ENCODE measurements at places on chromosomes 13 and 19.
A peak's percentile ranks its signal among the peaks of the same experiment; 100 is the strongest.

GRCh38 chr13:106712381-106712780 is 144.4 kb upstream of the ARGLU1 start:
- no peaks in the 10 kb centered on the region for H3K36me3 ChIP-seq
- H3K4me3 ChIP-seq, result no peak overlapping the region
- no peaks in the 10 kb centered on the region for H3K4me1 ChIP-seq
- no peak for DNase-seq
- no peak overlapping the region for H3K27ac ChIP-seq

DNA sequence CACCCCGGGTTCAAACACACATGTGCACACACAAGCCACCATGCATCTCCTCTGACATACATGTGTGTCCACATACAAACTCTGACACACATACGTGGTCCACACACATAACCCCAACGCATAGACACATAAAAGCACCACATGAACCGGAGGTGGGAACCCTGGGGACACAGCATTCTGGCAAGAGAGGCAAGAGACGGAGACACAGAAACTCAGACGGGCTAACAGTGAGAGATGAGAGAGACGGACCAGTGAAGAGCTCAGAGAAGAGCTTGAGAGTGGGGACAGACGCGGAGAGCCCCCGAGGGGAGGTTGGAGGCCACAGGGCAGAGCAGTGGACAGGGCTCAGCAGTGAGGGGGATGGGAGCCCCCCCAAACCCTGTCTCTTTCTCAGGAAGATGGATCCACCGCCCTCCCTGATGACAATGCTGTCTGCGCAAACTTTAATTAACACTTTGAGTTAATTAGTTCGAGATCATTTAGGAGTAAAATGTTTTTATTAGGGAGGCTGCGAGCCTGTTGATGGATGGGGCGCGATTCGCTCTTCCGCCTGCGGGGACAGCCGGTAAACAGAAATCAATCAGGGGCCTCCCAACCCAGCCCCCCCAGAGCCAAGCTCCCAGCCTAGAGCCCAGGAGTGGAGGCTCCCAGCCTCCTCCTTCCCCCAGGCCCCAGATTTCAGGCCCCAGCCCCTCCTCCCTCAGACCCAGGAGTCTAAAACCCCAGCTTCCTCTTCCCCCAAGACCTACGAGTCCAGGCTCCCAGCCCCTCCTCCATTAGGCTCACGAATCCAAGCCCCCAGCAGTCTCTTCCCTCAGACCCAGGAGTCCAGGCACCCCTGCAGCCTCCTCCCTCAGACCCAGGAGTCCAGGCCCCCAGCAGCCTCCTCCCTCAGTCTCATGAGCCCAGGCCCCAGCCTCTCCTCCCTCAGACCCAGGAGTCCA is 9.5 kb upstream of the ERFL start:
- no peak overlapping the region for H3K4me3 ChIP-seq
- no peak for DNase-seq
- peaks cover 4% of the 10 kb centered on the region for H3K4me1 ChIP-seq
- H3K27ac ChIP-seq, result no peak overlapping the region
- H3K36me3 ChIP-seq, result no peaks in the 10 kb centered on the region
- peaks cover 25% of the 10 kb centered on the region for H3K27me3 ChIP-seq

DNA sequence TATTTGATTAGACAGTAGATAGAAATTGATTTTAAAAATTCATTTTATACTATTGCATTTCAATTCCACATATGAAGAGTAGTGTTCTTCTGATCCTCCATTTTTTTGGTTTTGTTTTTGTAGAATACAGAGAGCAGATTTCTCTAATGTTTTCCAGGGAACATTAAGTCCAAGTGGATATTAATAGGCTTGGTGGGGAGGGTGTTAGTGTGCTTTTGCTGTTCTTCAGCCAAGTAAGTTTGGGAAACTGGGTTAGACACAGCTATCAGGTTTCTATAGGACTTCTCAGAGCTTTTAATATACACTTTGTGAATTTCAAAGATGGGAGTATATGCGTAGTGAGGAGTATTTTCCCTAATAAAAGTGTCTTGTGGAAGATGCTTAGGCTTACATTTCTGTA is 21.8 kb downstream of the NAA16 start:
- H3K4me3 ChIP-seq, result no peak overlapping the region
- H3K4me1 ChIP-seq, result no peaks in the 10 kb centered on the region
- H3K36me3 ChIP-seq, result peaks cover 68% of the 10 kb centered on the region

- H3K4me1 ChIP-seq, result no peaks in the 10 kb centered on the region
- no peaks in the 10 kb centered on the region for H3K27me3 ChIP-seq
Observed at GRCh38 chr13:75391432-75392100, 90.4 kb downstream of the TBC1D4 start.

DNA sequence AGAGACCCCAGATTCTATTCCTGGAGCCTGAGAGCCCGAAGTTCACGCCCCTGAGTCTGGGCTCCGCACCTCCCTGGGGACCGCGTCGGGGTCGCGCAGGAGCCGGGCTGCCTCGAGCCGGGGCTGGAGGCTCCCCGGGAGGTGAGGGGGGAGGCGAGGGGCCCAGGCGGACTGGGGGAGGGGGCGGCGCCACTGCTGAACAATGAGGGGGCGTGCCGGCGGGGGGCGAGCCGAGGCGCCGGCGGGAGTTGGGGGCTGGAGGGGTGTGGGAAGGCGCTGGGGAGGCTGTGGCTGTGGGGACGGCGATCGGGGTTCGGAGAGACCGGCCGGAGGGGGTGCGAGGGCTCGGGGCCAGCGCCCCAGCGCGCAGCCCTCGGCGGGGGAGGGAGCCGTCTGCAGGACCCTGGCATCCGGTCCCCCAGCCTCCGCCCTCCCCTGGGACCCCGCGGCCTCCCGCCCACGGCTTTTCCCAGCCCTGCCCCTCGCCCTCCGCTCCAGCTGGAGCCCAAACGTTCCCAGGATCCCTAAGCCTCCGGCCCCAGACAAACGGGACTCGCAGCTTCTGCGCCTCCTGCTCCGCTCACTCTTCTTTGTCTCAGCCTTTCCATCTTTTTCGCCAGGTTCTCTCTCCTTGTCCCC is 922 bp downstream of the PLEKHG2 start:
- H3K36me3 ChIP-seq, result peaks cover 34% of the 10 kb centered on the region
- peak overlapping the region; percentile 84 for H3K4me3 ChIP-seq
- DNase-seq, result no peak
- no peaks in the 10 kb centered on the region for H3K27me3 ChIP-seq

DNA sequence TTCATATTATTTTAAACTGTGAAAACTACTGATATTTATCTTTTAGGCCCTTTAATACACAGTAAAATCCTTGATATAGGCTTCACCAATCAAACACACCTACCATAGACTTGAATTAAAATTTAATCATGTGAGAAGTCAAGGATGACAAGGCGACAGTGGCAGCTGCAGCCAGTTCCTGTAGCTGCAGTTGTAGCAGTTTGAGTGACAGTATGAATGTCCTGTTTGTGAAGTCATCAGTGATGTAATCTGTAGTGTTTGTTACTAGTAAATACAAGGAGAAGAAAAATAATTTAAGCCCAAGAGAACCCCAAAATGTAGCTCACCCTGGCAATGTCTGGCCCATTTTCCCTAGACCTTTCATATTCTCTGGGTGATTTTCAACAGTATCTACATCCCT is 897.0 kb downstream of the SLITRK6 start:
- H3K27ac ChIP-seq, result no peak overlapping the region
- no peak overlapping the region for H3K4me3 ChIP-seq
- no peaks in the 10 kb centered on the region for H3K36me3 ChIP-seq
- H3K4me1 ChIP-seq, result no peaks in the 10 kb centered on the region

- DNase-seq, result peak; percentile 79
- H3K36me3 ChIP-seq, result peaks cover 17% of the 10 kb centered on the region
- H3K4me3 ChIP-seq, result no peak overlapping the region
- H3K27me3 ChIP-seq, result no peaks in the 10 kb centered on the region
- peak overlapping the region; percentile 93 for H3K27ac ChIP-seq
Observed at GRCh38 chr19:6273701-6274601, 5.8 kb downstream of the MLLT1 start.

DNA sequence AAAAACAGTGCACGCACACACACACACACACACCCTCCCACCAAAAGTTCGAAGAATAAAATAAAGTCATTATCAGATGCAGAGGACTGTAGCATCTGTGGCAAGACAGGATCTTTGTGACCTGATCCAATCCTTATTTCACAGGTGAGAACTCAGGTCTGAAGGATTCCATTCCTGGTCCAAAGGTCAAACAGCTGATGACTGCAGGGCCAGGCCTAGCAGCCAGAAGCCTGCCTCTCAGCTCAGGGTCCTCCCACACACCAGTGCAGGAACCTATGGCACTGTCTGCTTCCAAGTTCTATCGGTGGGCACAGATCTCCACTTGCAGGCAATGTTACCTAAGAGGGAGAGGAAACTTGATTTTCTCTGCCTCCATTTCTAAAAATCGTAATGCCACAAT is 57.5 kb downstream of the SERP2 start:
- H3K27ac ChIP-seq, result peak overlapping the region; percentile 89
- H3K4me3 ChIP-seq, result no peak overlapping the region
- H3K36me3 ChIP-seq, result peaks cover 35% of the 10 kb centered on the region
- no peaks in the 10 kb centered on the region for H3K27me3 ChIP-seq

GRCh38 chr19:58551577-58552471 is 3.1 kb downstream of the CHMP2A start:
- no peaks in the 10 kb centered on the region for H3K4me1 ChIP-seq
- no peak overlapping the region for H3K27ac ChIP-seq
- H3K27me3 ChIP-seq, result no peaks in the 10 kb centered on the region
- peaks cover 68% of the 10 kb centered on the region for H3K36me3 ChIP-seq
- DNase-seq, result no peak
- no peak overlapping the region for H3K4me3 ChIP-seq

DNA sequence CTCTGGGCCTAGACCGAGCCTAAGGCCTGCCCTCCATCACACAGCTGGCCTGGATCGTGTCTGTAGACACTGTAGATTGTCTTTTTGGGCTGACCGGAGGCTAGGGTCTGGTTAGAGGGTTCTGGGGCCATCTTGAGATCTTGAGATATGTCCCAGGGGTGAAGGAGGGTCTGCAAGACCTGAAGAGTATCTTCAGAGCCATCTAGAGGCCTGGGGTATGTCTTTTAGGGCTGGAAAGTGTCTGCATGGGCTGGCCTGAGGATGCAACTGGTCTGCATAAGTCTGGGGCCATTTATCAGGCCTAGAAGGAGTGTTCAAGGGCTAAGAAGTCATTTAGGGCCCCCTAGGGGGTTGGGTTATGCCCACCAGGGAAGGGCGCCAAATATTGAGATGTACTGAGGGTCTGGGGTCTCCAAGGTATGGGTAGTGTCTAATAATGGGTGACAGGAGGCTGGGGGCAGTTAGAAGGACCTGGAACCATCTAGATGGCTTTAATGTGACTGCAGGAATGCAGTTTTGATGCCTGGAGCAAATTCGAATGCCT is 555 bp downstream of the SCAF1 start:
- peak overlapping the region; percentile 76 for H3K4me3 ChIP-seq
- no peaks in the 10 kb centered on the region for H3K4me1 ChIP-seq
- H3K36me3 ChIP-seq, result peaks cover 29% of the 10 kb centered on the region
- H3K27ac ChIP-seq, result peak overlapping the region; percentile 99
- no peaks in the 10 kb centered on the region for H3K27me3 ChIP-seq

DNA sequence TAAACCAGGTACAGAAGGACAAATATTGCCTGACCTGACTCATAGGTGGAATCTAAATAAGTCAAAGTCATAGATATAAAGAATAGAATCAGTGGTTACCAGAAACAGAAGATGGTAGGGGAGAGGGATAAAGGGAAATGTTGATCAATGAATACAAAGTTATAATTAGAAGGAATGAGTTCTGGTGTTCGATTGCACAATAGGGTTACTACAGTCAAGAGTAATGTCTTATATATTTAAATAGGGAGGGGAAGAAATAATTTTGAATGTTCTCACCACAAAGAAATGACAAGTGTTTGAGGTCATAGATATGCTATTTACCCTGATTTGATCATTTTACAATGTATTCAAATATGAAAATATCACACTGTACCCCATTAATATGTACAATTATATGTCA is 1541.2 kb downstream of the SLITRK1 start:
- no peak overlapping the region for H3K27ac ChIP-seq
- no peaks in the 10 kb centered on the region for H3K27me3 ChIP-seq

- no peaks in the 10 kb centered on the region for H3K4me1 ChIP-seq
- H3K27me3 ChIP-seq, result peaks cover 3% of the 10 kb centered on the region
- H3K4me3 ChIP-seq, result no peak overlapping the region
- no peak overlapping the region for H3K27ac ChIP-seq
Observed at GRCh38 chr13:108315273-108315672, 45.8 kb downstream of the TNFSF13B start.

DNA sequence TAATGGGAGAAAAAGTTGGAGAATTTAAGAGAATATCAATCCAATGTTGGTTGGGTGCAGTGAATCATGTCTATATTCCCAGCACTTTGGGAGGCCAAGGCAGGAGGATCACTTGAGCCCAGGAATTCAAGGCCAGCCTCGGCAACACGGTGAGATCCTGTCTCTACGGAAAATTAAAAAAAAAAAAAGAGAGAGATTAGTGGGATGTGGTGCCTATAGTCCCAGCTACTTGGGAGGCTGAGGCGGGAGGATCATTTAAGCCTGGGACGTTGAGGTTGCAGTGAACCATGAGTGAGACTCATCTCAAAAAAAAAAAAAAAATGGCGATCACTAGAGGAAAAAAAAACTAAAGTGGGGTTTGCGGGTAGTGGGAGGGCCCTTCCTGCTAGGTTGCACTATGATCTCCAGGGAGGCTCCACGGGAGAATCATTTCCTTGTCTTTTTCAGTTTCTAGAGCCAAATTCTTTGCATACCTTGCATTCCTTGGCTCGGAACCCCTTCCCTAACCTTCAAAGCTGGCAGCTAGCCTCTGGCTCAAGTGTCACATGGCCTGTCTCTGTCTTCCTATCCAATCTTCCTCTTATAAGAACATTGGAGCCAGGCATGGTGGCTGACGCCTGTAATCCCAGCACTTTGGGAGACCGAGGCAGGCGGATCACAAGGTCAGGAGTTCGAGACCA is 5.8 kb upstream of the ERCC2 start:
- H3K27ac ChIP-seq, result peak overlapping the region; percentile 99
- peaks cover 22% of the 10 kb centered on the region for H3K36me3 ChIP-seq
- no peak for DNase-seq

- no peaks in the 10 kb centered on the region for H3K36me3 ChIP-seq
- H3K27ac ChIP-seq, result peak overlapping the region; percentile 58
- peak; percentile 54 for DNase-seq
Observed at GRCh38 chr13:76937281-76937820, 11.0 kb upstream of the ACOD1 start.

GRCh38 chr13:80877209-80877943 is 536.5 kb upstream of the SPRY2 start:
- no peak for DNase-seq
- peaks cover 9% of the 10 kb centered on the region for H3K4me1 ChIP-seq
- no peaks in the 10 kb centered on the region for H3K27me3 ChIP-seq
- H3K36me3 ChIP-seq, result no peaks in the 10 kb centered on the region
- no peak overlapping the region for H3K27ac ChIP-seq
- H3K4me3 ChIP-seq, result no peak overlapping the region

- DNase-seq, result no peak
- H3K27me3 ChIP-seq, result no peaks in the 10 kb centered on the region
- peak overlapping the region; percentile 75 for H3K4me3 ChIP-seq
Observed at GRCh38 chr19:52170304-52170703, 1.1 kb downstream of the ZNF836 start.

- peaks cover 50% of the 10 kb centered on the region for H3K36me3 ChIP-seq
- H3K27ac ChIP-seq, result no peak overlapping the region
- no peaks in the 10 kb centered on the region for H3K27me3 ChIP-seq
- DNase-seq, result no peak
- H3K4me1 ChIP-seq, result no peaks in the 10 kb centered on the region
- no peak overlapping the region for H3K4me3 ChIP-seq
Observed at GRCh38 chr13:110155072-110155471, 151.9 kb downstream of the COL4A1 start.
